ENCODE measurements at places on chromosomes 6 and 20.

GRCh38 chr6:29964887-29965562 is 22.7 kb downstream of the HLA-A start:
- DNase-seq = peak; percentile 66

- no peak for DNase-seq
Observed at GRCh38 chr20:31566658-31567379, 38.3 kb upstream of the ID1 start.

- DNase-seq = no peak
Observed at GRCh38 chr20:4488407-4489339, 233.0 kb upstream of the PRND start.

DNA sequence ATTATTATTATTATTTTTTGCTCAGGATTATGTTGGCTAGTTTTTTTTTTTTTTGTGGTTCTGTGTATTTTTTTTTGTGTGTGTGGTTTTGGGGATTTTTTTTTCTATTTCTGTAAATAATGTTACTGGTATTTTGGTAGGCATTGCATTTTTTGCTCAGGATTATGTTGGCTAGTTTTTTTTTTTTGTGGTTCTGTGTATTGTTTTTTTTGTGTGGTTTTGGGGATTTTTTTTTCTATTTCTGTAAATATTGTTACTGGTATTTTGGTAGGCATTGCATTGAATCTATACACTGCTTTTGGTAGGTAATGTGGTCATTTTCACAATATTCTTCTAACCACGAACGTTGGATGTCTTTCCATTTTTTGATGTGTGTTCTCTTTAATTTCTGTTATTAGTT is 17.4 kb downstream of the PHF3 start:
- no peak for DNase-seq

- no peak for DNase-seq
Observed at GRCh38 chr20:3164763-3165410, 5.2 kb upstream of the FASTKD5 start.

GRCh38 chr6:152634773-152635172 is 2.4 kb downstream of the SYNE1 start:
- no peak for DNase-seq

- DNase-seq = no peak
Observed at GRCh38 chr20:13243826-13244376, 22.8 kb downstream of the ISM1 start.

DNA sequence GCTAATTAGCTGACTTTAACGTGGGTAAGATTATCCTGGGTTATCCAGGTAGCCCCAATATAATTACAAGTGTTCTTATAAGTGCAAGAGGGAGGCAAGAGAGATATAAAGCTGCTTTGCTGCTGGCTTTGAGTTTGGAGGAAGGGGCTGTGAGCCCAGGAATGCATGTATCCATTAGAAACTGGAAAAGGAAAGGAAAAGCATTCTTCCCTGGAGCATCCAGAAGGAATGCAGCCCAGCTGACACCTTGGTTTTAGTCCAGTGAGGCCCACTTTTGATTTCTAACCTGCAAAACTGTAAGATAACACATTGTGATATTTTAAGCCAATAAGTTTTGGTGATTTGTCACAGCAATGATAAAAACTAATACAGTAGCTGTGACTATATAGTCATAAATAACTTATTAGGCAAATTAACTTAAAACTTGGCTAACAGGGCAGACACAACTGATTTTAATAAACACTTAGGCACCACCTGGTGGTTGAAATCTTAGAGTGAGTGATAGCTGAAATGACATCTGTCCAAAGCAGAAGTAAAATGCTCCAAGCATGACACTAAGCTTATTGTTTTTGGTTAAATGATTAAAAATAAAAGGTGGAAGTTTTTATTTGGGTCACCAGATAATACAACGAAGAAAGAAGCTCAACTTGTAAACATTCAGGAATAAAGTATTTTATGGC is 35.6 kb downstream of the ADGRF4 start:
- DNase-seq = no peak

DNA sequence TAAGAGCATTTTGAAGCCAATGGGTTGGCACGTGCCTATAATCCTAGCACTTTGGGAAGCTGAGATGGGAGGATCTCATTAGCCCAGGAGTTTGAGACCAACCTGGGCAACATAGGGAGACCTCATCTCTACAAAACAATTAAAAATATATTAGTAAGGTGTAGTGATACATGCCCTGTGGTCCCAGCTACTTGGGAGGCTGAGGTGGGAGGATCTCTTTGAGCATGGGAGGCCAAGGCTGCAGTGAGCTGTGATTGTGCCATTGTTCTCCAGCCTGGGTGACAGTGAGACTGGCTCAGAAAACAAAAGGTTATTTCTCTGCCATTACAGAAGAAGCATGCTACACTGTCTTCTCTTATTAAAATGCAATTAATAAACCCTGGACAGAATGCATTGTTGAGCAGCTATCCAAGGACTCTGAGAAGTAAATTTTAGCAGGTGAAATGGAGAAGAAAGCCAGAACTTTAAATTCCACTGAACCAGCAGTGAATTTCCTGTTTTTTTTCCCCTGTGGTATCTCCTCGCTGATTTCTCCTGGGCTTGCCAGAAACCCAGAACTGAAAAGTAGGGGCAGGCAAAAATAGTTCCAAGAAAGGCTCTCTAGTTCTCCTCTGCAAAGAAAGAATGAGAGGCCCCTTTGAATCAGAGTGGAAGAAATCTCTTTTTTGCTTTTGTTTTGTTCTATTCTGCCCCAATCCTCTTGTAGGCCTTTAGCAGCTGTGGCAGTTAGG is 8.4 kb downstream of the AMD1 start:
- DNase-seq = no peak

DNA sequence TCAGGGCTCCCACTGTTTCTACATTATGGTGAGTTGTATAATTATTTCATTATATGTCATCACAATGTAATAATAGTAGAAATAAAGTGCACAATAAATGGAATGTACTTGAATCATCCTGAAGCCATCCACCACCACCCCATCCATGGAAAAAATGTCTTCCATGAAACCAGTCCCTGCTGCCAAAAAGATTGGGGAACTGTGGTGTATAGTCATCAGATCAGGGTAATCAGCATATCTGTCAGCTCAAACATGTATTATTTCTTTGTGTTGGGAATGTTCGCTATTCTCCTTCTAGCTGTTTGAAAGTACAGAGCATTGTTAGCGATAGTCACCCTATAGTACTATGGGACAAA is 33.8 kb upstream of the SLC22A23 start:
- DNase-seq = no peak

- DNase-seq = no peak
Observed at GRCh38 chr6:39416026-39416425, 93.5 kb upstream of the KCNK16 start.

- no peak for DNase-seq
Observed at GRCh38 chr6:94184666-94185464, 765.5 kb upstream of the EPHA7 start.

GRCh38 chr20:46056970-46057855 is 28.2 kb downstream of the SLC12A5 start:
- no peak for DNase-seq

DNA sequence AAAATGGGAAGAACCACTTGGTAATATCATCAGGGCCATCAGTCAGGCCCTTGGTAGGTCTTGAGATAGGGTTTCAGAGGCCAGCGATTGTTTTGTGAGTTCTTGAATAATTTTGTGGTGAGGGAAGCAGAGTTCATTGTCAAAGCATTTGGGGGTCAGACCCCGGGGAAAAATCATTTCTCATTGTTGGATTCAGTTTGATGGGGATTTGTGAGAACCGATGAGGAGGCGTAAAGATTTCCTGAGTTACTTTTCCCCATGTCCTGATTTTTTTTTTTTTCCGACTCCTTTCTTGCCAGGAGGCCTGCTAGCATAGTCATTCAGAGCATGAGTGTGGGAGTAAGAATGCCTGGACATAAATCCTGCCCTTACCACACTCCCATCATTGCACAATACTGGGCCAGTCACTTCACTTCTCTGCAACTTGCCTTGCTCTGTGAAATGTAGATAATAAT is 60.3 kb downstream of the TSHZ2 start:
- no peak for DNase-seq

DNA sequence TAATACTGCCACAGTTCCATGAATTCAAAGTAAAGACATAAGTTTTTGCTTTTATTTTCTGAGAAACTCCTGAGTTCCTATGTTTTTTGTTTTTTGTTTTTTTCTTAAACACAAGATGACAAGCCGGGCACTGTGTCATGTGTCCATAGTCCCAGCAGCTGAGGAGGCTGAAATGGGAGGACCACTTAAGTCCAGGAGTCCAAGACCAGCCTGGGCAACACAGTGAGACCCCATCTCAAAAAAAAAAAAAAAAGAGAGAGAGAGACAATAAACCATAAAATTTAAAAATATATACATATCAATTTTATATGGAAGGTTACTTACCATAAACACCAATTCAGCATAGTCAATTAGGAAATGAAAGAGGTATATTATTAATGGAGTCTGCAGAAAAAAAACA is 31.9 kb downstream of the PIGU start:
- DNase-seq = no peak

Measured in GM19239 (cell line).